ENCODE measurements at places on chromosomes 2 and 18.

DNA sequence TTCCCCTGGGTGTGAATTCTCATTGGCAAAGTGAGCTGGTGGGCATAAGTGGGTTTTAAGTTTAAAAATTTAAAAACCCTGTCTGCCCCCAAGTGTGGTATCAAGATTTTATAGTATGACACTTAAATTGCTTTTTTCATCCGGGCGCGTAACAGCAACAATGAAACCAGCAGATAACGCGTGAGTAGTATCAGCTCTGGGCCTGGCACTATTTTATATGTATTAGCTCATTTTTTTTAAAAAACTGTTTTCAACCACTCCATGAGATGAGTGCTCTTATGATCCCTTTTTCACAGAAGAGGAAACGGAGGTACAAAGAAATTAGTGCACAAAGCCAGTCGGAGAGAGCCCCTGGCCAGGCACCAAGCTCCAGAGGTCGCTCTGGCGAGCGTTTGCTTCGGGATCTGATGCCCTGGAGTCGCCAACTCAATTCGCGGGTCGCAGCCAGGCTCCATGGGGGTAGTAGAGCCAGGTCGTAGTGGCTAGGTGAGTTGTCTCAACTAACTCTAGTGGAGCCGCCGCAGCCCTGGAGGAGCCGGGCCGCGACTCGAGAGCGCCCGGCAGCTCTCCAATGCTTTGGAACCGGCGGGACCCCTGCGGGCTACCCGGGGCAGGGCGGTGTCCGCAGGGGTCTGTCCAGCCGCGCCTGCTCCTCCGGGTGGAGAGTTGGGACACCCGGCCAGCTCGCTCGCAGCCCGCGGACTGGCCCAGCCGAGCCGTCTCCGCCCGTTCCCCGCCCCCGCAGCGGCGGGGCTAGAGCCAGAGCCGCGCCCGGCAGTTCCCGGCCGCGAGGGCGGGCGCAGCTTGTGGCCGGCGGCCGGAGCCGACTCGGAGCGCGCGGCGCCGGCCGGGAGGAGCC lies at the start of gene IL1R1:
Gene IL1R1 (plus strand): TSS at position 777 of the 859 bp plus-strand sequence. CDS start 14,979 bp downstream, outside the sequence.
- DNase-seq = peak; percentile 90

- DNase-seq = no peak
Observed at GRCh38 chr2:24613154-24613814, 122.2 kb downstream of the NCOA1 start.

DNA sequence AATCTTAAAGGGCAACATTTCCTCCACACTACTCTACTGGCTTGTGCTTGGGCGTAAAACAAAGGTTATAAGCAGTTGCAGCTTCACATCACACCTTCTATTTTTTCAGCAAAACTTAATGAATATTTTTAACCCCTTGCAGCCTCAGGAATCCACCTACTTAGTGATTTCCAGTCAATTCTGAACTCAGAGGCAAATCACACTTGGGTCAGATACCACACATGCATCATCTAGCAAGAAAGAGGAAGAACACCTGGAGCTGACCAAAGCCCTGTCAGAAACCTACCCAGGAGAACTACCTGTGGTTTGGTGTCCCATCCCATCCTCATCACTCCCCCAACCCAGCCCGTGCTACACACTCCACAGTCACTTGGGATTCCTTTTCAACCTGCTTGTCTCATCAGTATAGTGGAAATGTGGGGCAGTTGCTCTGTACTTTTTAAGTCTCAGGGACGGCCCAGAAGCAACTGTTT lies 25.5 kb downstream of the PIAS2 start:
- DNase-seq = no peak

DNA sequence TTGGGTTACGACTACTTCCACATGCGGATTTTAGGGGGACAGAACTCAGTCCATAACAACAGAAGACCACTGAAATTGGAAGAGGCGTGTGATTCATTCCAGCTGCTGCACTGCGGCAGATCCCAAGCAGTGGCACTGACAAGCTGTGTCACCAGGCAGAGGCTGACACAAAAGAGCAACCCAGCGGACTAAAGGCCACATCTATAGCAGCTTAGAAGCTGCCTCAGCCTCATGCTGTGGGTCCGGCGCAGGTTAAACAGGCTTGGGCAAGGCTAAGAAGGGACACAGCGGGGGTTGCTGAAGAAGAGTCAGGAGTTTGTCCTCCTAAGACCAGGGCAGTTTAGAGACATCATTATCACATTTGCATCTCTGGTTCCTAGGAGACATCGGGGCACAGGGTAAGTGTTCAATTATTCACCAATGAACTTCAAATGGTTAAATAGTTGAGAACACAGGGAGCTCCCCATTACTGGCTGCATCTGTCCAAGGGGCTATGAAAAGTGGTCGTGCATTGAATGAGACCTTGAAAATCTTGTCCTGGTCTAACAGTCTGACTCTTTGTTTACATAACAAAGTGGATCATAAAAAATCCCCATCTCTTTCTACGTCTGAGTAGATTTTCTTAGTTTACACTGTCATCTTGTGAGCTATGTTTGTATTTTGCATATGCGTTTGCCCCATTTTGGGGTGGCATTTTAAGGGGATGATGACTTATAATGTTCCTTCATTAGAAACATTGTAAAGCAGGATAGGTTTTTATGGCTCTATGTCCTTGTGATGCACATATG lies 162.3 kb upstream of the TRIB2 start:
- no peak for DNase-seq

DNA sequence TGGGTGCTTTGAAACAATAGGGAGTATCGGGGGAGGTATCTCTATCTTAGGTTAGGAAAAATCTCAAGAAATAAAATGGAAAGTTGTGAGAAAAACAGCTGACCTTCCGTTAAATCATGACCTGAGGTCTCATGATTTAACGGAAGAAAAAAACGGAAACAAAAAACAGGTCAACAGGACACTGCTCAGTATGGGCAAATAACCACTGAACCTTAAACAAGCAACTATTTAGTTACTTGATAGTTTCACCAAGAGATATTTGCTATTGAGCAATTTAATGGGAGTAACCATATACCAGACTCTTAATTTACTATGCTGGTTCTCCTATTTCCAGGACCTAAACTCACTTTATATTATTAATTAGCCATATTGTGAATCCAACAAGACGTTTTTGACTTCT lies 150.8 kb downstream of the PARD3B start:
- DNase-seq = no peak

GRCh38 chr2:234273887-234274584 lies 222.8 kb downstream of the ARL4C start:
- DNase-seq = no peak

DNA sequence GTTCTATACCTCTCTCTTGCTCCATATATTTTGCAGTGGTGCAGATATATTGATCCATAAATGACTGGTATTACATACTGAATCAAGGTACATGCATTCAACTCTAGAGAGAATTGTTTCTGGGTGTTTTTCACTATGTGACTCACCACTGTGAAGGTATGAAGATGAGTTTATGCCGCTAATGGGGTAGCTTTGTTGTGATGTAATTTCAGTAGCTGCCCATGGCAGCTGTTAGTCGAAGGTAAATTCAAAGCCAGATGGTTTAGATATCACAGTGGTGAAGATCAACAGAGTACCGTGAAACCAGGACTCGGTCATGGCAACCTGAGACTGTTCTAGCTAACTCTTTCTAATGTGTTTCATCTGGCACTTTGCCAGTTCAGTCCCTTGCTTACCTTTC lies 50.4 kb downstream of the PKP4 start:
- no peak for DNase-seq

- DNase-seq = no peak
Observed at GRCh38 chr2:85611217-85611704, 605 bp downstream of the C2orf68 start.

DNA sequence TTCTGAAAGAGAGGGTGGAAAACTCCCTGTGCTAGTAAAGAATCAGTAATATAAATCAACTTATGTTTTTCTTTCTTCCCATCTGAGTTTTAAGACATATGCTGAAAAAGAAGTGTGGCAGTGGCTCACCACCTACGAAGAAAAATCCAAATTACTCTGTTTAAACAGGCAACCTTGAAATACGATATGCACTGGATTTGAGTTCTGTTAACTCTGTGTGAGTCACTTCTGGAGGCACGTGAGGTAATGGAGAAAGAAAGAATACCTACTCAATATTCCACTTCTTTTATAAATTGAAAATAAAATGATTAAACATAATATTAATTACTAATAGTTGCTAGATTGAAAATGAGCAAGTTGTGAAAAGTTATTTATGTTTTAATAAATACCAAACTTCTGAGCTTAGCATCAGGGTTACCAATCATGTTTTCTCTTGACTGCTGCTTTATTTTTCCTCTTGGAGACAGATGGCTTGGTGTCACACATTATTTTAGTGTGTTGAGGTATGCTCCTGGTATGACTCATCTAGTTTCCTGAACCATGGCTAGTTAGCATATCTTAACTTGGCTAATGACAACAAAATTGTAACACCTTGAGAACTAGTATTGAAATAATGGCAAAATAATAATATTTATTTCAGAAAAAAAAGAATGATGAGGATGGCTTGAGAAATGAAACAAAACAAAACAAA lies 1705.5 kb upstream of the PIK3C3 start:
- no peak for DNase-seq

DNA sequence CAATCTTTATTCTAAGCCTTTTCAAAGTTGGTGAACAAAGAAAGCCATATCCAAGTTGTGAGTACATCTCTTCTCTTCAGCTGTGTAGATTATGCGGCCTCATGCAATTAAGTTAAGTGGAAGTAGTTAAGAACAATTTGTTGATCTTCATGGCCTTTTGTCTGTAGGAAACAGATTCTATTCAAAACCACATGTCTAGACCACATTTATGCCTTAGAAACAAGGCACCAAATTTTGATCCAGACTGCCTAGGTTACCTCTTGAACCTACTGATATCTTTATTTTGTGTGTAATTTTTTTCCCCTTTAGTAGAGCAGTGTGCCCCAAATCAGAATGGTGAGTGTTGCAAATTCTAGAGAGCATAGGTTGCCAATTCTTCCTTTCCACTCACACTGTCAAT lies 101.6 kb upstream of the CERS6 start:
- DNase-seq = no peak

DNA sequence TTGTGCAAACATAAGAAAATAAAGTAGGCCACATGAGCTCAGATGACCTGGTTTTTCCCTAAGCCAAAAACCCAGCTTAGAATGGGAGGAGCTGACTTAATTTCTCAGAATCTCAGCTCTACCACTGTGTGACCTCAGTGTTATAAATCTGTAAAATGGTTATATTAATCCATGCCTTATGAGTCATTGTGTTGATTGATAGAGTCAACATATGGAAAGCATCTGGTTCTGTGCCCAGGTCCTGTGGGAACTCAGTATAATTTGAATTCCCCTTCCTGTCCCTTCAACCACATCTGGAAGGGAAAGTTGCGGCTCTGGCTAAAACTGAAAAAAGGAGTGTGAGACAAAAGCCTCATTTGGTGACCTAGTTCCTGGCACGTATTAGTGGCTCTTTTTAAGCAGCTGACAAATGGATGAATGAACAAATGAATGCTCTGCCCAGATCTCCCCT lies 25.7 kb downstream of the TMEM177 start:
- DNase-seq = no peak
